ENCODE measurements at places on chromosomes 6 and 20.

GRCh38 chr6:26249707-26249956 lies 115.4 kb upstream of the BTN3A2 start:
- no peak for DNase-seq

- DNase-seq, result no peak
These were observed 381.0 kb upstream of the SASH1 start for GRCh38 chr6:147961481-147962141.

DNA sequence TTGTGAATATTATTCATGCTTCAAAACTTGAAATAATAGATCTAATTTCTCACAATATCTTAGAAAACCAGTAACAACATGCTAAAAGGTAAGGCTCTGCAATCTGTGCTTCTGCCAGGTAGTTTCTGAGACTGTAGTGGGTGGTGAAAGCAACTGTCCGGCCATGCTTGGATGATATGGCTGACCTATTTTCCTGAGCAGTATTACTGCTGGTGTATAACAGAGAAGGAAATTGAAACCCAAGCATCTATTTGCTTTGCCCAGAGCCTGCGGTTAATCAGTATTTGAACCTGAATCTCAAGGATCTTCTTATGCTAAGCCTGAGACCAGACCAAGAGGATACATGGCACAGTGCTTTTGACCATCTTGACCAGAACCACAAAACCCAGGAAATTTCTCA lies 563.8 kb downstream of the COL12A1 start:
- no peak for DNase-seq

GRCh38 chr6:2482773-2483172 lies 237.4 kb upstream of the GMDS start:
- no peak for DNase-seq

DNA sequence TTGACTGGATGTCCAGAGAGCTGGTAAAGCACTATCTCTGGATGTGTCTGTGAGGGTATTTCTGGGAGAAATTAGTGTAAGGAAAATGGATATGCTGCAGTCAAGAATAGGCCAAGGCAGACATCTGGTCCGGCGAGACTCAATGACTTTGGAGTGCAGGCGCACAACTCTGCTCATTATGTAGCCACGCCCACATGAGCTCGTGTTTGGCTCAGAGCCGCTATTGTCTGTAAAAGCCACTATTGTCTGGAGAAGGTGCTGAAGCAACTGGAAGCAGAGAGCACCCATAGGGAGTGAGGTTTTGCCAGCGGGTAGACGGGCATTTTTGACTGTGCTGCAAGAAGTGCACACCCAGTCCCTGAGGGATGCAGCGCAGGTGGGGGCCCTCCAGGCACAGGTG lies 305.0 kb upstream of the POU3F2 start:
- no peak for DNase-seq

- DNase-seq, result no peak
These were observed 247.8 kb downstream of the HAO1 start for GRCh38 chr20:7692478-7692877.

DNA sequence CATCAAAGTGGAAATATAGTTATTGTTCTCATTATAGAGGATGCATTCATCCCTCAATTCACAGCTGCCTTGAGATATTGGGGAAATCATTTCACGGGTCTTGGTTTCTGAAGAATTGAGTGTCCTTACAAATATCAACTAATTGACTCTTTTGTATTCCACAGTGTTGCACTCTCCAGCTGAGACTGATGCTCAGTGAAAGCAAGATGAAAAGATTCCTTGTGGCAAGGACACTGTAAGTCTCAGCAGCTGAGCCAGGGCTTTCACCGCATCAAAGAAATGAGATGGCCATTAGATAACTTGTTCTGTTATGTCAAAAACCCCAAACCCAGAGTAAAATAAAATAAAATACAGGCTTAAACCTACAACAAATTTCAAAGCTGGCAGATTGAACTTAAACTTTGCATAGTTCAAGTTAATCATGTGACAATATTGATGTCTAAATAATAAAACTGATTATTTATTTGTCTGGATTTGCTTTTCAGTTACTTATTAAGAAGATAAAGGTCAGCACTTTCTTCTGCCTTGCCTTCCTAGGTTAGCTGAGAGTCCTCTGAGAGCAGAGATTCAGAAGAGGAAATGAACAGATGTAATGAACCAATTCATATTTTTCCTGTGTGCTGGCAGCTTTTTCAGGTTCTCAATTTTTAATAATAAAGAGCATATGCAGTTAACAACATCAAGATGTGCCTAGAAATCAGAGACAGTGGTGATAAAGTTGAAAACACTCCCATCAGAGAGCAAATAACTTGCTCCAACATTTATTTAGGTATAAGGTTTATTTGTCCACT lies 82.4 kb upstream of the SMLR1 start:
- DNase-seq, result no peak

DNA sequence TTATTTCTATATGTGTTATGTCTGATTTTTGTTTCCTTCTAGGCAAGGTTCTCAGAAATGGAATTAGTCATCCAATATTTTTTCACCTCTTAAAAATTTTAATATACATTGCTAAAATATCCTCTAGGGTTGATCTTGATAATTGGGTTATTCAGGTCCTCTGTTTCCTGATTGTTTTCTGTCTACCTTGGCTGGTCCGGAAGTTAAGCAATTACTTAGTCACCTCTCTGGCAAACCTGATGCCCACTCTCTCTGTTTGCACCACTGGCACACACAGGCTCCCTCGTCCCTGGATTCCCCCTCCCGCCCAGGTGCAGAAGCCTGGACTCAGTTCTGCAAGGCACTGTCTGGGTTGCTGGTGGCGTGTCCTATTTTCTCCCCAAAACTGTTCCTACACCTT lies 27.7 kb downstream of the CST9L start:
- DNase-seq, result no peak

DNA sequence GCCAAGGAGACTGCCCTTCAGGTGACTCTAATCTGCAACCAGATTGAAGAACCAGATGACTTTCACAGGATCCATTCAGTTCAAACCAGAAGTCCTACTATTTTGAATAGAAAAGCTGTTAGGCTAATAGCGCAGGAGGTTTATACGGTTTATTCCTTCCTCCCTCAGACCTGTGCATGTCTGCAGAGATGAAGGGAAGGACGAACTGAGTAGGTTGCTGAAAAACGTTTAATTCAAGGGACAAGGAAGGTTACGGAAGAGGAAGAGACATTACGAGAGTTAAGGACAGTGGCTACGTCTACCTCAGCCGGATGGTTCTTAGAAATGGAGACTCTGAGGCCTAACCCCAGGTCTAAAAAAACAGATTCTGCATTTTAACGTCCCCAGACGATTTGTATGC lies 978 bp downstream of the AURKA start:
- no peak for DNase-seq

DNA sequence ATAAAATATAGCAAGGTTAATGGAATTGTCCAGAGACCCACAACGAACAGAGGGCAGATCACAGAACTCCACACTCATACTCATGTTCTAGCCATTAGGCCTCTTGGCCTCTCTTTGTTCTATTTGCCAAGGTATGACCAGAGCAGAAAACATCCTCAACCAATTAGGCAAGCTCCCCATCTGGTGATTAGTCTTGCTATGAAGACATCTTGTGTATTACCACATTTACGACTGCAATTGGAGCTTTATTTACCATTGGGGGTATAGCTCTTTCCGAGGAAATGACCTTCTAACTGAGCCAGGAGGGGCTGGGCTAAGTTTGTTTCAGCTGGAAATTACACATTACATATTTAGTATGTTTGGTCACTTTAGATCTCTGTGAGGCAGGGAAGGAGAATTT lies 593.9 kb downstream of the CD109 start:
- DNase-seq, result no peak

DNA sequence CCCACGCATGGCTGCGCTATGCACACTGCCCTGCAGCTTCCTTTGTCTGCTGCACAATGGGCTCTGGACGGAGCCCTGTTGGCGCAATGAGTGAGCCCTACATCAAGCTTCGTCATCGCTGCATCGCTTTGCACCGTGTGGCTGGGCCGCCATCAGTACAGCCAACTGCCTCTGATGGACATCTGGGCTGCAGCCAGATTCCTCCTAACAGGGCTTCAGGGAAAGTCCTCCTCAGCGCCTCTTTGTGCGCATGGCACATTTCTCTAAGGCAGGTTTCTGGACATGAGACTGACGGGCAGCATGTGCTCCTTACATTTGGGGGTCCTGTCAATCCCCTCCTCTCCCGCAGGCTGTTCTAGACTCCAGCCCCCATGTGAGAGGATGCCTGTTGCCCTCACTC lies 29.7 kb upstream of the ANGPT4 start:
- DNase-seq, result no peak

- no peak for DNase-seq
These were observed 918 bp downstream of the EIF6 start for GRCh38 chr20:35283441-35284266.

- DNase-seq, result no peak
These were observed 48.0 kb downstream of the TMEM170B start for GRCh38 chr6:11585426-11586016.

GRCh38 chr6:157770946-157771345 lies 52.1 kb upstream of the SNX9 start:
- DNase-seq, result no peak

GRCh38 chr6:125753218-125753936 lies 3.9 kb downstream of the HEY2 start:
- no peak for DNase-seq

DNA sequence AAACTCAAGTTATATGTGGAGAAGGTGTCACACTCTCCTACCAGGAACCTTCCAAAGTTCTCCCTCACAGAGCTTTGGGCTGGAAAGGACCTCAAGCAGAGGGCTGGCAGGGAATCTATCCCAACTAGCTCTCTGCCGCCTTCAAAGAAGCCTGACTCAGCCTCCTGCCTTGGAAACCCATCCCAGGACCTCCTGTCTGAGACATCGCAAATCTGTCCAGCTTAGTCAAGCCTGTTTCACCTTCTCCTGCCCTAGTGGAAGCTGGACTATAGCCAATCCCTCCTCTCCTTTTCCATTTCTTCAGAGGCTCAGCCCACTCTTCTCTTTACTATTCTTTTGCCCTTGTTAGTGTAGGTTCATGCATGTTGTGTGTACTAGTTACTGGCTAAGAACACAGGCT lies 48.2 kb upstream of the FOXP4 start:
- no peak for DNase-seq

- no peak for DNase-seq
These were observed 44.4 kb downstream of the RNGTT start for GRCh38 chr6:88919032-88919431.

DNA sequence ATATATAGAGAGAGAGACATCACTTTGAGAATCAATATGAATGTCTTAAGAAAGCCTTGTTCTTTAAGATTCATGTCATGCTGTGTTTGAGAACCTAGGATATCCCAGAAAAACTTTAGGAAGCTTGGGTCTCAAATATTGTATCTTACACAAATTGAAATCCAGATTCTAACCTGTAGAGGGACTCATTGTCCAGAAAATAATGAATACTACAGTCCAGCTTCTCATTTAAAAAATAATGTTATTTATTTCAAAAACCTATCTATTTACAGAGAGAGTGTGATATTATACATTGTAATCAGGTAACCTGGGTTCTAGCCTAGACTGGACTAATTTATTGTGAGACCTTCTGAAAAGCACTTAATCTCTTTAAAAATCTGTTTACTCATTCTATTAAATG lies 4.2 kb downstream of the RFX6 start:
- no peak for DNase-seq

DNA sequence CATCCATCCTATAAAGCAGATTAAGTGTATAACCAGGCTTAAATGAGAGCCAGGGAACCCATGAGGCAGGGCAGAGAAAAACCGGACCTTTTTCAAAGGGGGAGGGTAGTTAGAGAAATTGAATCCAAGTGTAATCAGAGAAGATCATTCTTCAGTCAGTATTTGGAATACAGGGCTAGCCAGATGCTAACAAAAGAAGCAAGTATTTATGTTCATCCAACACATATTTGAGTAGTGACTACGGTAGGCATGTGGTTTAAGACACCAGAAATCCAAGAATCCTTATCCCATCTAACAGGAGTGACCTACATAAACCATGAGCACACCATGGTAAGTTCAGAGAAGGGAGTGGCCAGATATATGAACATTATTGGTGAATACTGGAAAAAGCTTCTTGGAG lies 46.8 kb upstream of the FAM83C start:
- DNase-seq, result no peak

DNA sequence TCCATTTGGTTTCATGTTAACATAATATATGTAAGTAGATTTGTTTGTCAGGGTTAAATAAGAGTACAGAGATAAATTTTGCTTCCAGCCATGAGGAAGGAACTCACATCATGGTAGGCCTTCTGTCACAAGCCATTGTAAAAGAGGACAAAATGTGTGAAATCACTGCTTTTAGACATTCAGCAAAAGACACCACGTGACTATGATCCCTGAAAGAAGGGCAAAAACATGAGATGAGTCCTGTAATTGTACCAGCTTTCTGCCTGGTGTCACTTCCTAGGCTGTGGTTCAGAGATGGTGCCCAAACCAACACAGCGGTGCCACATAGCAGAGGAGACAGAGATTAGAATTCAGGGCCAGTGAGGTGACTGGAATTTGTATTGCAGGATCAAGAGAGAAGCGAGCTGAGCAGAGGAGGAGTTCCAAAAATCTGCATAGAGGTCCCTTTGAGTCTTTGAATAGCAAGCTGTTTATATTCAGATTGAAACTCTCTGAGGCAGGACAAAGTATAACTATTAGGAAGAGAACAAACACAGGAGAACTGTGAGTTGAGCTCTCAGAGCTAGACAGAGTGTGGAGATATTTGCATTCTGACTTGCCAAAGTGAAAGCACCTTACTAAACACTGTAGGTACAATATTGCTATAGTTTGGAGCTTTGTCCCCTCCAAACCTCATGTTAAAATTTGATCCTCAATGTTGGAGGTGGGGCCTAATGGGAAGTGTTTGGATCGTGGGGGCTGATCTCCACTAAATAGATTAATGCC lies 52.6 kb upstream of the PDE7B start:
- no peak for DNase-seq

DNA sequence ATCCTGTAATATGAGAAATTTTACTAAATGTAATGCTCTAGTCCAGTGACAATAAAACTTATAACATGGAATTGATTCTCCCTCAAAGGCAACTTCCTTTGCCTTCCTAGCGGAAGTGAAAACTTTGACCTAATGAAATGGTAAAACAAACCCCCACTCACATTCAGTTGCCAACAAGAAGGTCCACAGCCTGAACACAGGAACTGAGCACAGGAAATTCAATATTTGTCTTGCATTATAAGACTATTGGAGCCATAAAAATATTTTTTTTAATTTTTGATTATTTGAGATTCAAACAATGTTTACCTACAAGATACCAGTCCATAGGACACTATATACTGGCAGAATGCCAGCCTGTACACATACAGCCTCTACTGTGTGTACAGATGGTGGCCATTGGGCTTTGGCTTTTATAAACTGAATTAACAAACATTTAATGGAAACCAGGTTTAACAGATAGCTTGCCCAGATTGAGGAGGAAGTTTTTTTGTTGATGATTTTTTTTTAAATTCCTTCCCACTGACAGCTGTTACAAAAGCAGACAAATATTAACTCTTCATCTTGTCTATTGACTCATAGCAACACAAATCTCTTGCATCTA lies 481.5 kb upstream of the JAG1 start:
- no peak for DNase-seq

GRCh38 chr20:51705400-51705799 lies 62.8 kb downstream of the ATP9A start:
- DNase-seq, result no peak

Data from stimulated activated naive B cell treated with anti-CD40 and anti-IgM and Interleukin-4, amounts not matched to agents 10 μg/mL and 1 μg/mL and 100 μg/mL, for 72 hours (primary cell).